Right atrium auricular region (tissue), 2 donors: ENCODE measurements at places on chromosomes 11 and 22. TPM values are rescaled to one million over a fixed set of nuclear protein-coding genes. Genes with fewer than 3 reads are reported as not detected.

GRCh38 chr11:93477684-93478234 lies 65.4 kb downstream of the SMCO4 start:
- DNase-seq: no peak

GRCh38 chr11:81647374-81647773 lies 1086.3 kb downstream of the FAM181B start:
- no peak for DNase-seq

DNA sequence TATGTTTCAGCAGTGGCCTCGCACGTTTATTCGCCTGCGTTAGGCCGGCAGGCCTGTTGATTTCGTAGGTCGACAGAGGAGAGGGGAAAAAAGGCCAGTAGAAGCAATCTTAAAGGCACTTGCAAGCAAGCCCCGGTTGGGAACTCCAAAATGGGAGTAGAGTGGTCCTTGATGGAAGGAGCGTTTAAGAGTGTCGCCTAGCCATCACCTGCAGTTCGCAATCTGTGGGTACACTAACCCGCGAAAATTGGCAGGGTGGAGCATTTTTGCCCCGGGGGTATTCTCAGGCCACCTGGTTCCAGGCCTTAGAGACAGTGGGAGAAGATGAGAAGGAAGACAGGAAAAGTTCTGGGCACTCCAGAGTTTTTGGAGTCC lies 1.1 kb downstream of the EWSR1 start:
- DNase-seq: peak; percentile 40

GRCh38 chr11:30568931-30569330 lies 17.2 kb downstream of the MPPED2 start:
- no peak for DNase-seq

- no peak for DNase-seq
Observed at GRCh38 chr11:78884761-78885160, 310.1 kb upstream of the NARS2 start.

DNA sequence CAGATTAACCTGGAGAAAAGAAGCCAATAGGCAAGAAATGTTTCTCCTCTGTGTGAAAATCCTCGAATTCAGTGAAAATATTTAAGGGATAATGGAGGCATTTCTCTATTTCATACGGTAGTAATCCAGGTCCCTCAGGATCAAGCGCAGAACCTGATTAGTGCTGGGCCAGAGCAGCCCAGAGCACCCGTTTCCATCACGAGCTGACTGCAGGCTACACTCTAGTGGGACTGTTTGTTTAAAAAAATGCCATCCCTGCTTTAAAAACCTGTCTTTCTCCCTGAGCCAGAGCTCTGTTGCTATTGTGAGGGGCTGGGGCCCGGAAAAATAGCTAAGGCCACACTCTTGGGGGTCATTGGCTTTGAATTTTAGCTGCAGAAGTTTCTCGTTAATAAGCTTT lies 223.2 kb upstream of the E2F8 start:
- no peak for DNase-seq

DNA sequence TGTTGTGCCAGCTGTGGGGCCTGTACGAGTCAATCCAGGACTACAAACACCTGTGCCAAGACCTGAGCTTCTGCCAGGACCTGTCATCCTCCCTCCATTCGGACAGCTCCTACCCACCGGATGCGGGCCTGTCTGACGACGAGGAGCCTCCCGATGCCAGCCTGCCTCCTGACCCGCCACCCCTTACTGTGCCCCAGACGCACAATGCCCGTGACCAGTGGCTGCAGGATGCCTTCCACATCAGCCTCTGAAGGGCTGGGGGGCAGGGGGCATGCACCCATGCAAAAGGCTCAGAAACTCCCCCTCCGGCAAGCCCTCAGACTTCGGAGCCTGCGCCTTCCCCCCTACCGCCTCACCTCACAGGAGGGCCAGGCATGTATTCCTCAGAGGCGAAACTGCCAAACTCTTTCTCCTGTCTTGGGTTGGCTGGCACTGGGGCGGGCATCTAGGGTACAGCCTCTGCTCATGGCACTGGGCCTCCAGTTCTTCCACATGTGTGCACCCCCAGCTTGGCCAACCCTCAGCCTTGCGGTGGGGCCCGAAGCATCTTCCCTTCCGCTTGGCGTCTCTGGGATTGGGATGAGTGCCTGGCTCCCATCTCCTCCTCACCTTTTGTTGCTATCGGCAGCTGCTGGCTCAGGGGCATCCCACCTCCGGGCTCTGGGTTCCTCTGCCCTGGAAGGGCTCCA lies 1.2 kb downstream of the FAM89B start:
- no peak for DNase-seq

- no peak for DNase-seq
Observed at GRCh38 chr11:99117603-99118002, 96.9 kb downstream of the CNTN5 start.

The IGLL1 gene
- not detected for total RNA-seq

GRCh38 chr22:46547883-46548244 lies 10.4 kb upstream of the CELSR1 start:
- peak; percentile 89 for DNase-seq

DNA sequence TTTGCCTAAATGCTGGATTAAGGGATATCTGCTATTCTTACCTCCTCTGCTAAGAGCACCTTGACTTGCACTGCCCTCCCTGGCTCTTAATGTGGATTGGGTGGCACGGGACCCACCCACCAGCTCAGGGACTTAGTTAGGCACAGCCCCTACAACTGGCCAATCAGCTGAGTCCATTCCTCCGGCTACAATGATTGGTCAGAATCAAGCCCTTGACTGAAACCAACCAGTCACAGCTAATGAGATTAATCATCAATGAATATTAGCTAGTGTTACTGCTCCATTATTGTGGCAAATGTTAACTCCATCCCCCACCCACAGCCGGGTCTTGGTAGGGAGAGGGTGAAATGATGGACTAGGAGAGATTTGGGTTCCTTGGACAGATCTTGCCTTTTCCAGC lies 328.0 kb downstream of the MN1 start:
- DNase-seq: no peak

- DNase-seq: no peak
Observed at GRCh38 chr22:23193882-23194281, 13.6 kb downstream of the BCR start.

The CCDC81 gene
- 0.51 TPM for total RNA-seq

GRCh38 chr11:70225681-70226177 lies 22.6 kb downstream of the FADD start:
- DNase-seq: no peak

- DNase-seq: no peak
Observed at GRCh38 chr22:37485395-37486223, 575 bp downstream of the MFNG start.

GRCh38 chr11:45924036-45924915 lies 1.8 kb downstream of the LARGE2 start:
- no peak for DNase-seq

GRCh38 chr11:10023212-10023611 lies 270.8 kb downstream of the SBF2 start:
- no peak for DNase-seq

GRCh38 chr11:2377511-2378443 lies 667 bp downstream of the CD81 start:
- DNase-seq: no peak

The SLC22A12 gene
- not detected for total RNA-seq

The MAPK8IP2 gene
- 0.26 TPM for total RNA-seq
